ENCODE measurements at places on chromosomes 7 and 10. TPM values are rescaled to one million over a fixed set of nuclear protein-coding genes. Genes with fewer than 3 reads are reported as not detected.

GRCh38 chr10:131636116-131636515 is 264.7 kb upstream of the PPP2R2D start:
- DNase-seq: no peak

DNA sequence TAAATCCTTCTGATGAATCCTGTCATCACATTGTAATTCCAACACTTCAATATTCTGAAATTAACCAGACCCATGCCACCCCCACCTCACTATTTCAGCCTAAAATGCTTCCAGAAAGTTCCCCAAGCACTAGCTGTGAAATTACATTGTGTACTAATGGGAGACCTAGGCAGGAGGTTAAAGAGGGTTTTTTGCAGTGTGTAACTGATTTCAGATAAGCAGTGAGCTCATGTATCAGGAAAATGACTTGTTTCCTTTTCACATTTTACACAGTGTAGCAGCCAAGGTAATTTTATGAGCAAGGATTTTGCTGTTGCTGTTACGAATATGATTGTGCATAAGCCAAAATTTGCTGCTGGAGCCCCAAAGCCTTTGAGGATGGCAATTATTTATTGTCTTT is 129.0 kb downstream of the INHBA start:
- no peak for DNase-seq

- no peak for DNase-seq
Measured at GRCh38 chr10:17214526-17214925, 13.1 kb upstream of the TRDMT1 start.

DNA sequence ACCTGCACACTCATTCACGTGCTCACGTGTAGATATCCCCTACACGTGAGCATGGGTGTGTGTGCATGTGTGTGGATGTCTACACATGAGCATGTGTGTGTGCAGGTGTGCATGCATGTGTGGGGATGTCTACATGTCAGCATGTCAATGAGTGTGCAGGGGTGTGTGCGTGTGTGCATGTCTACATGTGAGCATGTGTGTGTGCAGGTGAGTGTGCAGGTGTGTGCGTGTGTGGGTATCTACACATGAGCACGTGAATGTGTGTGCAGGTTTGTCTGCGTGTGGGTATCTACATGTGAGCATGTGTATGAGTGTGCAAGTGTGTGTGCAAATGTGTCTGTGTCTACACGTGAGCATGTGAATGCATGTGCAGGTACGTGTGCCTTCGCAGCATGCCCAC is 274.8 kb downstream of the PTPRN2 start:
- no peak for DNase-seq

FAM25C gene
- total RNA-seq: not detected

Measured in glutamatergic neuron (in vitro differentiated cells).